ENCODE measurements at places on chromosomes 13 and 19. TPM values are rescaled to one million over a fixed set of nuclear protein-coding genes. Genes with fewer than 3 reads are reported as not detected.
A peak's percentile ranks its signal among the peaks of the same experiment; 100 is the strongest.

The PROZ gene
- total RNA-seq, result not detected

DNA sequence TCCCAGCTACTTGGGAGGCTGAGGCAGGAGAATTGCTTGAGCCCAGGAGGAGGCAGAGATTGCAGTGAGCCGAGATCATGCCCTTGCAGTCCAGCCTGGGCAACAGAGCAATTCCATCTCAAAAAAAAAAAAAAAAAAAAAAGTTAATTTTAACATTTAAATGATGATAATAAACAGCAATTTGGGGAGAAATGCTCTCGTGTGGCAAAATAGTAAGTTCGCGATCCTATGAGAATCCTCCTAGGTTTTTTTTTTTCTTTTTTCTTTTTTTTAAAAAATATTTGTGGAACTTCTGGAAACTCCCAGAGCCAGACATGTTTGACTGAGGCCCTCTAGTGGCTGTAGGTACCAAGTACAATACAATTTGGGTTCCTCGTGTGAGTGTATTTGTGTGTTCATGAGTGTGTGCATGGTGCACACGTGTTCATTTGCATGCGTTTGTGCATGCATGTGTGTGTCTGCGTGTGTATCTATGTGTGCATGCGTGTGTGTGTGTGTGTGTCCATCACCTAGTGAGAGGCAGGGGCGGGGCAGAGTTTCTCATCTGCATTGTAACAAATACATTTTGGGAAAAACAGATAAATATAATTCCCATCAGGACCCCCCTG lies 31.2 kb downstream of the TMPRSS9 start:
- DNase-seq, result peak; percentile 82

DNA sequence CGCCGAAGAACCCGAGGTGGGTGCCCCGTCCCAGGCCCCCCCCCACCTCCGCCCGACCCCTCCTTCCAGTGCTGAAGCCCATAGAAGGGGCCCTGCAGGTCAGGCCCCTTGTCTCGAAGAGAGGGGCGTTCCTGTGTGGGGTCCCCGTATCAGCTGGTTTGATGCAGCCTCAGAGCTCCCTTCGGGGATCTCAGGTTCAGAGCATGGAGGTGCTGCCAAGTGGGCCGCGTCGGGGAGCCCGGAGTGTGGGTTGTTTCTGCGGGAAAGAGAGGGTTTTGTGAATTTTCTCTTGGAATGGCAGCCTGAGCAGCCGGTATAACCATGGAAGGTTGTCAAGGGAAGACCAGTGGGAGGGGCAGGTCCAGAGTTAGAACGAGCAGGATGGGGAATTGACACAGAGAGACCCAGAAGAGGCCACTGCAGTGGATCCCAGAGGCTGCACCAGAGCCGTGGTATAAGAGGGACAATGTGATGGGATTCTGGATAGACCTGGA lies 384 bp downstream of the TRAPPC2B start:
- DNase-seq, result no peak

DNA sequence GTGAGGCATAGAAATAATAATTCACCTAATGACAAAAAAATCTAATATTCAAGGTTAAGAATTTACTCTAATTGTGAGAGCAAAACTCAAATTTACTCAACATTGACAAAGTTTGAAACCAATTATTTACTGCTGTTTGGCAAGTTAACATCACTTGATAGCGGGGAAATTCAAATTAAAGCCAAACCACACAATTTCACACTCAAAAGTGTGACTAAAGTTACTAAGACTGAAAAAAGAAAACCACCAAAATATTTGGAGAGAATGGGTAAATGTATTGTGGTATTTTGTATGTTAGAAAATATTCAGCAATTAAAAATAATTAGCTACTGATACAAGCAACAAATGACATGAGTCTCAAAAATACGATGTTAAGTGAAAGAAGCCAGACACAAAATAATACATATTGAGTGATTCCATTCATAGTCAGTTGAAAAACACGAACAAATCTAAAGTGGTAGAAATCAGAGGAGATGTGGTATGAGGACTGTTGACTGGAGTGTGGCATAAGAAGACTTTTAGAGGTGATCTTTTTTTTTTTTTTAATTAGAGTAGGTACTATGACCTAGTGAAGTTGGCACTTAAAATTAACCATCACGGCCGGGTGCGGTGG lies 541.4 kb upstream of the ATXN8OS start:
- no peak for DNase-seq

- no peak for DNase-seq
These were observed 85.5 kb downstream of the STOML3 start for GRCh38 chr13:38905081-38905480.

The ZNF835 gene
- total RNA-seq, result not detected

GRCh38 chr19:17579661-17580244 lies 24.3 kb downstream of the COLGALT1 start:
- DNase-seq, result peak; percentile 75

The APLP1 gene
- total RNA-seq, result 8.6 TPM

GRCh38 chr19:45171211-45171623 lies 6.8 kb downstream of the TRAPPC6A start:
- no peak for DNase-seq

GRCh38 chr13:108225440-108225839 lies 7.2 kb downstream of the ABHD13 start:
- no peak for DNase-seq

The OR7D4 gene
- total RNA-seq, result not detected

DNA sequence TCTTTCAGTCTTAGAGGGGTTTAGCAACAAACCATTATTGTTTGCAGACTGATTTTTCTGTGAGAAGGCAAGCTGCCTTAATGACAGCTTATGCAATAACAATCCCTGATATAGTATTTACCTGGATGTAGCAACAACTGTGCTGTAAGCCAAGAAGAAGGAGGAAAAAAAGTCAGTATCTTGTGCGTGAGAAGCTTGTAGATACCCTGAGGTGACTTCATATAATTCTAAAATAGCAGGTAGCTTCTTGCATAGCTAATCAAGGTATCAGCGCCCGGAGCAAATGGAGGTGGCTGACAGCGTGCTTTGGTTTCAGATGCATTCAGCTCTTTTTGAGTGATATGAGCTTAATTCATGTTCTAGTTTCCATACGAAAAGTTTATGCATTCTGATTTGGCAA lies 309.8 kb downstream of the KLF5 start:
- no peak for DNase-seq

The EBPL gene
- 47.0 TPM for total RNA-seq

The ADAMTSL5 gene
- total RNA-seq, result 1.2 TPM

DNA sequence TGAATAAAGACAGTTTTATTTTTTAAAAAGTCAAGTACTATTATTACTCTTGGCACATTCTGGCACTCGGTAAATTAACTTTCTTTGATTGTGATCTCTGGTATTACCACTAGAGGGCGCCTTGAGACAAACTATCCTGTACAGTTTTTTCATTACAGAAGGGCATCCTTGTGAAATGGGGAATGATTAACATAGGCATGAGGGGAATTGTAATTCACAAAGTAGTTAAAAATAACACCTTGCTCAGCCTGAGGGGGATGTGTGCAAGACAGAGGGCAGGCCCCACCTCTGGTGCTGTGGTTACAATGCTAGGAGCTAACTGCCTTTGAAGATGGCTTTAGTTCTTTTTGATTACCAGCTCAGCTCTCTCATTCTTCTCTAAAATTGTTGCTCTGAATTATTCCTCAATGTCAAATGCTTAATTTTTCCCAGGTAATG lies 24.2 kb upstream of the C1QTNF9B start:
- peak; percentile 73 for DNase-seq

DNA sequence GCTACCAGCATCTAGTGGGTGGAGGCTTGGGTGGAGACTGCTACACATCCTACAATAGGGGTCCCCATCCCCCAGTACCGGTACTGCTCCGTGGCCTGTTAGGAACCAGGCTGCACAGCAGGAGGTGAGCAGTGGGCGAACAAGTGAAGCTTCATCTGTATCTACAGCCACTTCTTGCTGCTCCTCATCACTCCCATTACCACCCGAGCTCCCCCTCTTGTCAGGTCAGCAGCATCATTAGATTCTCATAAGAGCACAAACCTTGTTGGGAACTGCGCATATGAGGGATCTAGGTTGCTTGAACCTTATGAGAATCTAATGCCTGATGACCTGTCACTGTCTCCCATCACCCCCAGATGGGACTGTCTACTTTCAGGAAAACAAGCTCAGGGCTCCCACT lies 37.0 kb downstream of the NWD1 start:
- DNase-seq, result no peak

GRCh38 chr19:16822648-16823047 lies 6.5 kb upstream of the SIN3B start:
- DNase-seq, result no peak

GRCh38 chr19:38538386-38538785 lies 79.4 kb downstream of the MAP4K1 start:
- DNase-seq, result peak; percentile 36

DNA sequence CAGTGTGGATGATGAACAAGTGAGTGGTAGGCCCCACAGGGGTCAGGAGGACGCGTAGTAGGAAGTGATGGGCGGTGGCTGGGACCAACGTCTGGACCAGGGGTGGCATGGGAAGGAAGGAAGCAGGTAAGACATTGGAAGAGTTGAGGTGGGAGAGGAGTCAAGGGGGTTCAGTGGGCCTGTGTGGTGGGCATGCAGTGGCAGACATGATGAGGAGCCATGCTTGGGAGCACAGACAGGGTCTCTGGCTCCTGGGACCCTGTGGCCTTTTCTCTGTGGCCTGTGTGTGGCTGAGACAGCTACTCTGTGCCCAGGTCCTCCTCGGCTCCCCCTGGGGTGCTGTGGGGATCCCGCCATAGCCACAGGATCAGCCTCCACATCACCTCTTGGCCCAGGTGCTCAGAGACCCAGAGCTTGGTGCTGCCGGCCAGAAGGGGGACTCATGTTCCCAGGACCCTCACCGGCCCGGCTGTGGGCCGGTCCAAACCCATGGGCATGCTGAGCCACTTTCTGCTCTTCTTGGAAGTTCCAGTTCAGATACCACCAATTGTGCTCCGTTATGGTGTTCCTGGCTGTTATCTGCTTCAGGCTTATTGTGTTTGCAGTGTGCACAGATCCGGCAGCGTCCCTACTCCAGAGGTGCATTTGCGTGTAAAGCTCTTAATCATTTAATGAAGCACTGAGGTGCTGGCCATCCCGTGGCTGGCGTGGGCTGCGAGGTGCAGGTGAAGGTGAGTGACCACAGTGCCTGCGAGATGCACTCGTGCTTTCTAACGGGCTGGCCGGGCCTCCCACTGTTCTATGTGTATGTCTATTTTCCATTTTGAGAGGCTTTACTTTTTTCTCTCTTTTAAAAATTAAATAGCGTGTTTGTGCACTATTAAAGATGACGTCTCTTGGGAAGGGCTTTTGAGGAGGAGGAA lies 147.9 kb downstream of the TEX29 start:
- DNase-seq, result no peak

GRCh38 chr13:29355029-29355428 lies 240.5 kb downstream of the SLC7A1 start:
- DNase-seq, result no peak

DNA sequence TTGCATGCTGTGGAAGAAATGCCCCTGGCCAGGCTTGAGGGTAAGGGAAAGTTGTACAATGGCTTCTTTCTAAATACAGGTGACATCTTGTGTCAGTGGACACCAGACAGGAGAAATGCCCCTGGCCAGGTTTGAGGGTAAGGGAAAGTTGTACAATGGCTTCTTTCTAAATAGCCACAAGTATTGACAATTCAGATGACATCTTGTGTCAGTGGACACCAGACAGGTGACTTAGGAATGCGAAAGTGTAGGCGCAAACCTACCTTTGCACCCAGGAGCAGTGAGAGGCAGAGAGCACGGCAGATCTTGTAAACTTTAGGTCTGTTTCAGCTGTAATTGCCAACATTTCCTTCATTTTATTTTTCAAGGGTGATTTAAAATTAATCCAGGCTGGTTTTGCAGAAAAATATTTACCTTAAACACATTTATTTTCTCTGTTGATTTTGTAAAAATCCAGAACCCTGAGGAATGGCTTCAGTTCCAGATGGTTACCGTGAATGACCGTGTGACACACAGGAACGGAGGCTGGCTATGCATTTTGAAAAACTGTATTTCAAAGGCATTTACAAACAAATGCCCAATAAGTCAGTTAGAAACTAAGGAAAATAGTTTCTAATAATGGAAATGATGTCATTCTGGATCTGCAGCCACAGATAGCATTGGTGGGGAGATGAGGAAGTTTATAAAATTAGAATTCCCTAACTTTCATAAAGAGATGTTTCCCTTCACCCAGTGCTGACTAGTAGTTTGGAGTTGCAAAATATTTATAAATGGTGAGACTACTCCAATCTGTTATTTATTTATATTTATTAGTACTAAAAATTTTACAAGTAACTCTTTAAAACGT lies 34.9 kb downstream of the TNFSF13B start:
- DNase-seq, result no peak

GRCh38 chr13:36764957-36765356 lies 54.1 kb upstream of the RFXAP start:
- DNase-seq, result no peak

- no peak for DNase-seq
These were observed 190.9 kb upstream of the RNF113B start for GRCh38 chr13:98368019-98368418.

DNA sequence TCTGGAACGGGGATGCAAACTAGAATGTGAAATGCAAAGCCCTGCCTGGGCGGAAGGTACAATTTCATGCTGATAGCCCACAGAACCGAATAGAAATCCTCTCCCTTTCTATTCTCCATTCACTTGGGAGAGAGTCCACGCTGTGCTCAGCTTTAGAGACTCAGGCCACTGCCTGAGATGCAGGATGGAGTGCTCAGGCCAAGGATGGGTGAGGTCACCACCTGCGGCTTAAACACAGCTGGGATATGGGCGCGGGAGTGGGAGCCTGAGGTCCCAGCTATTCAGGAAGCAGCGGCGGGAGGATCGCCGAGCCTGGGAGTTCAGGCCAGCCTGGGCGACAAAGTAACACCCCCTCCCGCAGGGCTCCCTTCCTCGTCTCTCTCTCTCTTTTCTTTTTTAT lies 446 bp upstream of the ZNF83 start:
- no peak for DNase-seq

Data from fibroblast of the aortic adventitia (primary cell).